Smooth muscle cell of the umbilical artery (primary cell): ENCODE measurements at places on chromosomes 16 and 17. TPM values are rescaled to one million over a fixed set of nuclear protein-coding genes. Genes with fewer than 3 reads are reported as not detected.

HS3ST3A1 gene
- total RNA-seq, result 18.7 and 36.3 TPM in 2 replicates

SMG6 gene
- total RNA-seq, result 50.8 and 62.0 TPM in 2 replicates

IGFBP4 gene
- 207 and 302 TPM in 2 replicates for total RNA-seq

CCL5 gene
- under 0.01 and 0.14 TPM in 2 replicates for total RNA-seq

C17orf100 gene
- 0.55 and 0.59 TPM in 2 replicates for total RNA-seq

AMDHD2 gene
- total RNA-seq, result 33.6 and 42.2 TPM in 2 replicates

MGRN1 gene
- 24.1 and 56.4 TPM in 2 replicates for total RNA-seq

PLSCR3 gene
- total RNA-seq, result 22.3 and 65.3 TPM in 2 replicates

OMG gene
- not detected in 2 replicates for total RNA-seq

ACD gene
- total RNA-seq, result 11.3 and 15.8 TPM in 2 replicates

CACNA1G gene
- 0.05 TPM in 1 of 2 replicates, not detected in the other for total RNA-seq

SMIM36 gene
- total RNA-seq, result not detected in 2 replicates

GINS2 gene
- total RNA-seq, result 0.89 and 4.4 TPM in 2 replicates

CLUH gene
- 24.1 and 64.5 TPM in 2 replicates for total RNA-seq

KRTAP4-6 gene
- not detected in 2 replicates for total RNA-seq

CCL1 gene
- total RNA-seq, result not detected in 2 replicates

CTRB1 gene
- not detected in 2 replicates for total RNA-seq

CD300LG gene
- total RNA-seq, result not detected in 2 replicates

RSKR gene
- total RNA-seq, result 7.7 and 13.2 TPM in 2 replicates

ARMC7 gene
- 1.8 and 2.8 TPM in 2 replicates for total RNA-seq

SUMO2 gene
- 79.5 and 89.1 TPM in 2 replicates for total RNA-seq

ACOX1 gene
- total RNA-seq, result 71.0 and 92.1 TPM in 2 replicates

KRT36 gene
- not detected in 2 replicates for total RNA-seq
